ENCODE measurements at places on chromosomes 5 and 9.

DNA sequence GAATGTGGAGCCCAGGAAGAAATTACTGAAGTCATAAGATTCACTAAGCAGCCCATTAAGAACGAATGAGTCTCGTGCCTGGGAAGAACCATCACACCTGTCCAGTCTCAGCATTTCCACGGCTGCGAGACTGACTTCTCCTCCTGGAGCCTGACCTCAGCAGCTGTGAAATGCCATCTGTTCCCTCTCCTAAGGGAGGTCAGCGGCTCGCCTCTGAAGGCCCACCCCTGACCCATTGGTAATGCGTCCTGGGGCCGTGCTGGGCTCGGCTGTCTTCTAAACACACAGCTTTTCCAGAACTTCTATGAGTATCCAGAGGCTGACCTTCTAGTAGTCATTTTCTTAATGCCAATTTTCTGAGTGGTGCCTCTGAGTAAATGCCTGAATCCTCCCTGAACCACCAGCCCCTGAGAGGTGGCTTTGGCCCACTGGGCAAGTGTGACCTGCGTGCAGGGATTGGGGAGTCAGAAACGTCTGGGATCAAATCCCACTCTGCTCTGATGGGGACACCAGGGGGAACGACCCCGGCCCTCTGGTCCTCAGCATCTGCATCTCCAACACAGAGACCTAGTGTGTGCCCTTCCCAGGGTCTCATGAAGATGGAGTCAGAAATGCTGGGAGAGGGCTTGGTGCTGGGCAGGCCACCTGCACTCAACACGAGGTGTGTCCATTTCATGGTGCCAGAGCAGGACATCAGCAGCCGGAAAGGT lies 5.7 kb downstream of the SLC6A3 start:
- DNase-seq: no peak

DNA sequence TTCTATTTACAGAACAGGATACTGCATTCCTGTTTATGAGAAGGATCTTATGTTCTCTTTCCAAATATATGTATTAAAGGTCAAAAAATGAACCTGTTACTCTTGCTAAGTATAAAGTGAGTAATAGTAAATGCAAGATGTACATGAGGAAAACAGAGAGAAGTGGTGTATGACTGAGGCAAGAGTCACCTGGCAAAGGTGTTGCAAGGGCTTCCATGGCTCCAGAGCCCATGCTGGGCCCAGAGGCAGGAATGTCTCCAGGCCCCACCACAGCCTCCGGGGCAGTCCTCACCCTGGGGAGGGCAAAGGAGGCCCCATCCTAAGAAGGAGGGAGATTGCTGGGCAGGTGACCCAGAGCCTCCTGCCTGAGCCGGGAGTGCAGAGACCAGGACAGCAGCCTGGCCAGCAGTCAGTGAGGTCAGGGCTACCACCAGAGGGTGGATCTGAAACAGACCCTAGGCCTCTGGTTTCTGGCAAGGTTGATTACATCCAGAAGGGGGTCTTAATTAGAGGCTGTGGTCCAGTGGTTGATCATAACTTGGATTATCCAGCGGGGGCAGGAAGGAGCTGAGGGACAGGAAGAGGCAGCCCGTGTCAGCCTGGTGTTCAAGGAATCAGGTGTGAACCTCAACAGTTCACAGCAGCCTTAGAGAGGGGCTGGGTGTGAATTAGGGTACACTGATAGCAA lies 57.3 kb upstream of the CPLX2 start:
- DNase-seq: no peak

DNA sequence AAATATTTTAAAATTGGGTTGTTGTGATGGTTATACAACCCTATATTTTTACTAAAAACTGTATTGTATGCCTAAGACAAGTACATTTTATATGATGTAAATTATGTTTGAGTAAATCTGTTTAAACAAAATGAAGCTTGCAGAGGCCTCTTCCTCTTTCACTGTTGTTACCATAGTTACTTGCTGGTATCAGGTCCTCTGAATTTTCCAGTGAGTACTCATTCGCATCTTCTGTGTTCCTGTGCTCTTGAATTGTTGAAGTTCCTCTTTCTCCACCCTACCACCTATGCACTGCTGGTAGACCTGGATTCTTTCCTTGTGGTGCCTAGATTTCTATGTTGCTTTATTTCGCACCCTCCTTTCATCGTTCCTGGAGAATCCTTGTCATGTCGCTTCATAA lies 938.5 kb upstream of the ACO1 start:
- no peak for DNase-seq

DNA sequence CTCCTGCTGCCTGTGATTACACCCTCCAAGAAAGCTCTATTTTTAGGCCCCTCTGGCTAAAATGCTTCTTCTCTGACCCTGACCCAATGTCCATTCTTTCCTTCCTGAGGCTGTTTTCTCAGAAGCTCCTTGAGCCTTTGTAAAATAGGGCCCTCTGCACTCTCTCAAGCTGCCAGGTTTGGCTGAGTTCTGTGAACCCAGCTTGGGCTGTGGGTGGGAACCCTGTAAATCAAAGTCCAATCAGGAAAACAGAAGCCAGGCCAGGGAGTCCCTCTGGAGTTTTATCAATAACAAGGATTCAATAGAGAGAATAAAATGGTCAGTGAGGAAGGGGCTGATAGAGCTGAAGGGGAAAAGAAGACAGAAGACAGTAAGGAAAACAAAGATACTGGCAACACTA lies 43.7 kb upstream of the ERCC6L2 start:
- no peak for DNase-seq

- DNase-seq: no peak
These were observed 127.2 kb upstream of the ADAMTSL1 start for GRCh38 chr9:18346745-18347144.

- no peak for DNase-seq
These were observed 80.9 kb upstream of the COL5A1 start for GRCh38 chr9:134560654-134561053.

DNA sequence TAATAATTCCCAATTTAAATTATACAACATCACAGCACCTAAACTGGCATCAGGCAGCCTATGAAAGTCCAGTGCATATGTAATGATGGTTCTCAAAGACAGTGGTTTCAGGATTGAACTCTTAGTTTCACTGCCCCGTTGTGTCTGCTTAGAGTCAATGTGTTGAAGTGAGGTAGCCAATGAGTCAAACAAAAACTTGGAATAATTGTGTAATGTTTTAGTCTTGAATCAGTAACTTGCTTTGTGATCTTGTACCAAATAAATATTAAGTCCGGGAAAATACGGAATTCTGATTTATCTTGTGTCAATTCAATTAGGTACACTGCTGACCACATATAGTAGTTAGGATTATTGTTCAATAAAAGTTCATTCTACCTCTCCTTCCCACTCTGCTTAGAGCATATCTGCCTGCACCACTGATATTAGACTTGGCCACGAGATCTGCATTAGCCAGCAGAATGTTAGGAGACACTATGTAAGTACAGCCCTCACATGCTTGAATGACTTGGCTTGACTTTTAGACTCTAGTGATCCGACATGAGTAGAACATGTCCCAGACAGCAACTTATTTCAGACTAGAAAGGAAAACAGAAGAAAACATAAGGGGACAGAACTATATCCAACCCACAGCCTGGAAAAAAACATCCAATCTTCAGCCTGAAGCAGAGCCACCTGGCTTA lies 441.5 kb upstream of the PTGER4 start:
- no peak for DNase-seq

- no peak for DNase-seq
These were observed 33.8 kb downstream of the PDCD1LG2 start for GRCh38 chr9:5543875-5544702.

DNA sequence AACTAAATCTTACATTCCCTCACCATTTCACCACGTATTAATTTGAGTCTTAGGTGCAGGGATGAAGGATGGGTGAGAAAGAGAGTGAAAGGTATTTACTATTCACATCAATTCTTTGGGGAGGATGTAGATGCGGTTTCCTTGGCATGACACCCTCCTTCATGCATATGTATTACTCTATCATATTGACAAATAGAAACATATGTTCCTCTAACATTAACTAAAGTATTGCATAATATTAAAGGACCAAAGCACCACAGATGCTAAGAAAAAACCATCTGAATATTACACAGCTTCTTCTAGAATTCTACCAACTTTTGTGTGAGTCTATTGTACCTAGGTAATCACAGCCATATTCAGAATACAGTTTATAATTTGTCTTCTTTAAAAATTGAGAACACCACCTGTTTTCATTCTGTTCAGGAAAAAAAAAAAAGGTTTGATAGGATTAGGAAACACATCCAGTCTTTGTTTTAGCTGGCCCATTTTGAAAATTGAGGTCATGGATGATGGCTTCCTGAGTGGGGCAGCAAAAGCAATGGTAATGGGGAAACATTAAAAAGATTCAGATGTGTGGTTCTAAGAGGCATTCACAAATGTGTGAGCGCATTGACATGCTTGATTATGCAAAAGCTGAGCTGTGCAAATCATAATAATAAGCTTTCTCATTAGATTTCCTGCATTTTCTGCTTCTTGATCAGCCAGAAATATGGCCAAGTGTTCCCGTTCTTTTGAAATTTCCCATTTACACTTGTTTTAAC lies 1011.5 kb upstream of the NUDT12 start:
- DNase-seq: no peak

DNA sequence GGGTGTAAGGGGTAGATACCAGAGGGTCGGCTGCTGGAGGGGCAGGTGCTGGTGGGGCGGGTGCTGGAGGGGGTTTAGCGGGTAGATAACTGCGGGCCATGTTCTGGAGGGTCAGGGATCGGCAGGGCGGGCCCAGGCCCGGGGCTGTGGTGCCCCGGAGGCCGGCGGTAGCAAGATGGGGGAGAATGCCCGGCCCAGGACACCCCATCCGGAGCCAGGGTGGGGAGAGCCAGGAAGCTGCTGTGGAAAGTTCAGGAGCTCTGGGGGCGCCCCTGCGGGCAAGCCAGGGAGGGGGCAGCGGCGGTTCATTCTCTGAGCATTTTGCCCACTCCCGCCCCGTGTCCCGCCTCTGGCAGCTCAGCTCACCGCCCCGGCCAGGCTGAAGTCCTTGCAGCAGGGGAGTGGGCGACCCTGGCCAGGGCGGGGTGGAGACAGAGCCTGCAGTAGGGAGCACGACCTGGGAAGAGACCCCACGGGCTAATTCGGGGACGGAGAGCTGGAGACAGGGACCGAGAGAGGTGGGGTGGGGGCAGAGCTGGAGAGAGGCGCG lies 538 bp downstream of the PRRT1B start:
- DNase-seq: no peak

DNA sequence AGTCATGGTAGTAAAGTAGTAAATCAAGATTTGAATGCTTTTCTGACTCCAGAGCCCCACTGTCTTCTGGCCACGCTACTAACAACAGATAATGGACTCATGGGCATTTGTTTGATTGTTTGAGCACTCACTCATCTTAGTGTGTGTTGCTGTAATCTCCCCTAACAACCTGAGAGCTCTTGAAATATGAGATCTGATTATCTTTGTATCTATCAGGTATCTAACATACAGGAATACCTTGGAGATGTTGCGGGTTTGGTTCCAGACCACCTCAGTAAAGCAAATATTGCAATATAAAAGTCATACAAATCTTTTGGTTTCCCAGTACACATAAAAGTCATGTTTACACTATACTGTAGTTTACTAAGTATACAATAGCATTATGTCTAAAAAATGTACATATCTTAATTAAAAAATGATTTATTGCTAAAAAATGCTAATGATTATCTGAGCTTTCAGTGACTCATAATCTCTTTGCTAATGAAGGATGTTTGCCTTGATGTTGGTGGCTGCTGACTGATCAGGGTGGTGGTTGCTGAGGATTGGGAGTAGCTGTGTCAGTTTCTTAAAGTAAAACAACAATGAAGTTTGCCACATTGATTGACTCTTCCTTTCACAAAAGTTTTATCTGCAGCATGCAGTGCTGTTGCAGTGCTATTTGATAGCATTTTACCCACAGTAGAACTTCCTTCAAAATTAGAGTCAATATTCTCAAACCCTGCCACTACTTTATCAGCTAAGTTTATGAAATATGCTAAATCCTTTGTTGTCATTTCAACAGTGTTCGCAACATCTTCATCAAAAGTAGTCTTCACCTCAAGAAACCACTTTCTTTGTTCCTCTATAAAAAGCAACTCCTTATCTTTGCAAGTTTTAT lies 92.2 kb downstream of the ZNF462 start:
- DNase-seq: no peak

DNA sequence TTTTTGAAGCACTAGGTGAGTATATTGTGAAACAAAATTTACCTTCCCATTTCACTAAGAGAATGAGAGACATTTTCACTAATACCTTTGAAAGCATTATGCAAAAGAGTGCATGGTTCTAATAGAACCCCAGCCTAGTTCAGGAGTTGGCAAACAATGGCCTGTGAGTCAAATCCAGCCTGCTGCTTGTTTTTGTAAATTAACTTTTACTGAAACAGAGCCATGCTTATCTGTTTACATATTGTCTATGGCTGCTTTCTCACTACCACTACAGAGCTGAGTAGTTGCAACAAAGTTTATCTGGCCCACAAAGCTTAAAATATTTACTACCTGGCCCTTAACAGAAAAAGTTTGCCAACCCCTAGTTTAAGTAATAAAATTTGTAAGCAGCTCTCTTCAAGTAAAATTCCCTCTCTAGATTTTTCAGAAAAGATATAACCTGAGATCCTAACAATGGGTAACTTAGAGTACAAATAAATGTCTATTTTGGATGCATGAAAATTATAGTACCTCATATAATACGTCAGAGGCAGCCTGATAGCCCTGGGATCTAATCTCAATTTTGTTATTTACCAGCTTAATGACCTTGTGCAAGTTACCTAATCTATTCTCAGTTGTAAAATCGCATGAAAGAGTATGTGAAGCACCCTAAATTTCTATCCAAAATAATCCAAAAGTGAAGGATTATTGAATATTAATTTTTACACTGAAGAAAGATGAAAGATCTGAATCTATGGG lies 50.7 kb upstream of the ARL15 start:
- no peak for DNase-seq

- no peak for DNase-seq
These were observed 113.6 kb downstream of the IRX1 start for GRCh38 chr5:3709068-3709716.

DNA sequence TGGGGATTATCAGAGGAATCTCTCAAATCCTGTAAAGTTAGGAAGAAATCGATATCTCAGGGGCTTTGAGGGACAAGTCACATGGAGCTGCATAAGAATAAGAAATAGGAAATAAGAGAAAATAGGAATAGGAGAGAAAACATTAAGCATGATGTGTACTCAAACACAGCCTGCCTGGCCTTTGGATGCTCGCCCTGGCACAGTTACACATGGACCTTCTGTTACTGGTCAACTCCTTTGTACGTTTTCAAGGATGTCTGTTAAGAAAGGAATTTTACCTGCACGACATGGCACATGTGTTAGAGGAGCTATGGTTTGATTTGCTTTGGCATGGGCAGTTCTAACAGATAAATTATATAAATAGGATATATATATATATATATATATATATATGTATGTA lies 321.2 kb downstream of the CDH12 start:
- no peak for DNase-seq

GRCh38 chr5:95148453-95148852 lies 136.4 kb downstream of the MCTP1 start:
- DNase-seq: no peak

- DNase-seq: no peak
These were observed 61.2 kb upstream of the CNOT6 start for GRCh38 chr5:180433032-180433422.

- no peak for DNase-seq
These were observed 482.8 kb downstream of the ELAVL2 start for GRCh38 chr9:23343226-23343625.

Measured in erythroblast (primary cell).